ENCODE measurements at places on chromosomes 1 and 21. TPM values are rescaled to one million over a fixed set of nuclear protein-coding genes. Genes with fewer than 3 reads are reported as not detected.

FGR gene
- not detected for total RNA-seq

CHI3L2 gene
- 2.6 TPM for total RNA-seq

DNA sequence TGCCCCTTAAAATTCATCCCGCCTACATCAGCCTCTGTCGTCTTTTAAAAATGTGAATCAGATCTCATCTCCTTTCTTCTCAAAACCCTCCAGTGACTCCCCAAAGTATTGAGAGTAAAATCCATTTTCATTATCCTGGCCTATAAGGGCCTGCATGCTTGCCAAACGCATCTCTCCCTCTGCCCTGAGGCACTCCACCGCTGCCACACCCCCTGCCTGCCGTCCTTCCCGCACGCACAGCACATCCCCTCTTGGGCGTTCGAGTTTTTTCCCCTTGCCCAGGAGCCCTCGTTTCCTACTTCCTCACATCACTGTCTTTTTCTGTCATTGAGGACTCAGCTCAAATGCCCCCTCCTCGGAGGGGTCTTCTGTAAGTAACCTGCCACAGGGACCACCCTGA is 53.3 kb upstream of the MTR start:
- peak; percentile 11 for DNase-seq

- no peak for DNase-seq
Observed at GRCh38 chr1:60857851-60858250, 224.5 kb upstream of the NFIA start.

EFNA1 gene
- 0.59 TPM for total RNA-seq

- DNase-seq = peak; percentile 71
Observed at GRCh38 chr1:116569776-116570357, 959 bp downstream of the CD58 start.

NOS1AP gene
- total RNA-seq = not detected

SLAMF8 gene
- 1.5 TPM for total RNA-seq

GBP5 gene
- not detected for total RNA-seq

- no peak for DNase-seq
Observed at GRCh38 chr1:20682571-20683236, 21.5 kb upstream of the DDOST start.

- DNase-seq = no peak
Observed at GRCh38 chr1:175875556-175875955, 132.2 kb upstream of the TNR start.

C4BPA gene
- total RNA-seq = not detected

GRCh38 chr1:224523676-224524075 is 89.1 kb upstream of the WDR26 start:
- DNase-seq = no peak

- no peak for DNase-seq
Observed at GRCh38 chr1:188355082-188355481, 1526.3 kb downstream of the PLA2G4A start.

GRCh38 chr21:40339050-40339449 is 471.8 kb downstream of the PCP4 start:
- DNase-seq = no peak

SLC44A5 gene
- 0.12 TPM for total RNA-seq

CELA2B gene
- total RNA-seq = not detected

TLCD4 gene
- 0.48 TPM for total RNA-seq

SELL gene
- total RNA-seq = 0.36 TPM

MTARC2 gene
- total RNA-seq = 2.4 TPM

- no peak for DNase-seq
Observed at GRCh38 chr1:21541329-21541728, 32.1 kb downstream of the ALPL start.

DNA sequence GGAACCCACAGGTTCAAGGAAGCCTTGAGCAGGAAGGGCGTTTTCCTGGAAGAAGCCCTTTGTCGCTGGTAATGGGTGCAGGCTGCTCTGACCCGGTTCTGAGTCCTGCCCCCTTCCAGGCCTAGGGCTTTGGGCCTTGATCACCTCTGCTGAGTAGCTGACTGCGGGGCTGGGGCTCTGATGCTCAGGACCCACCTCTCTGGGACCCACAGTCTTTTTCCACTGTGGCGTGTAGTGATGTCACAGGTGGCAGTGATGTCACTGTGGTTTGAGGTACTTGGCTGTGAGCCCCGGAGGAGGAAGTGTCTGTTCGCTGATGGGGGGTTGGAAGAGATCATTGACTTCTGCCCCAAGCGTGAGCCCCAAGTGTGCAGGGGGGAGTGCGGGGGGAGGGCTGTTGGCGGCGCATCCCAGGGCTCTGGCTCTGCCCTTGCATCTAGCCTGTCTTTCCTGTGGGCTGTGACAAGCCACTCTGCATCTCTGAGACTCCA is 6.9 kb downstream of the TNFRSF1B start:
- DNase-seq = no peak

GRCh38 chr1:203765029-203765837 is at the start of gene LAX1:
LAX1 (plus strand) TSS chr1:203765183; CDS start chr1:203765566, 383 bp downstream.
- no peak for DNase-seq

- no peak for DNase-seq
Observed at GRCh38 chr1:1917995-1918900, 831 bp downstream of the TMEM52 start.

ARHGEF19 gene
- 10.7 TPM for total RNA-seq

- DNase-seq = no peak
Observed at GRCh38 chr1:41394369-41394744, 33.1 kb downstream of the FOXO6 start.

ZNF593OS gene
- not detected for total RNA-seq

DNA sequence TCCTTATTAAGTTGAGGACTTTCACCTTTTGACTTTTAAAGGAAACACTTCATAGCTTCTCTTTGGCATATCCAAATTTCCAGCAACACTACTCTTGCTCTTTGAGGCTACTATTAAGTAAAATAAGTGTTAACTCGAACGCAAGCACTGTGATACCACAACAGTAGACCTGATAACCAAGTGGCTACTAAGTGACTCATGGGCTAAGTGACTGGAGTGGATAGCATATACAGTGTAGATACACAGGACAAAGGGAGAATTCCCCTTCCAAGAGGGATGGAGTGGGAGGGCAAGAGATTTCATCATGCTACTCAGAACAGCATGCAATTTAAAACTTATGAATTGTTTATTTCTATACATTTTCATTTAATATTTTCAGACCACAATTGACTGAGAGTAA is 9.8 kb upstream of the KCNA3 start:
- DNase-seq = no peak

DNA sequence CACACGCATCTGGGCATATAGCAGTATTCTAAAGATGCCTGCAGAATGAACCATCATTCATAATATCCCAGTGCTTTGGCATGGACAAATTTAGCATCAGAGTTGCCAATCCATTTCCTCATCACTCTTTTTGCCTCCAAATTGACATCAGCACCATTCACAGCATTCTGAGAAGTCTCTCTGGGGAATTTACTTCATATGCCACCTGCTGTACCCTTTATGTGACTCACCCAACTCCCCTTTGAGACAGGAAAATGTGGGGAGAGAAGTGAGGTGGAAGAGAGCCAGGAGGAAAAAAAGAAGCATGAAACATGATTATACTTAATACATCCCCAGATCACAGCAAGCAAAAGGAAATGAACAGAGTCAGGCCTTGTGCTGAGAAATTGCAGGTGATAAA is 37.4 kb downstream of the RAB3B start:
- DNase-seq = no peak

GRCh38 chr1:179823693-179824092 is 53.9 kb downstream of the TOR1AIP2 start:
- DNase-seq = no peak

SMG5 gene
- total RNA-seq = 54.3 TPM

C1orf185 gene
- total RNA-seq = not detected

- DNase-seq = no peak
Observed at GRCh38 chr1:81562934-81563333, 237.8 kb upstream of the ADGRL2 start.

DNA sequence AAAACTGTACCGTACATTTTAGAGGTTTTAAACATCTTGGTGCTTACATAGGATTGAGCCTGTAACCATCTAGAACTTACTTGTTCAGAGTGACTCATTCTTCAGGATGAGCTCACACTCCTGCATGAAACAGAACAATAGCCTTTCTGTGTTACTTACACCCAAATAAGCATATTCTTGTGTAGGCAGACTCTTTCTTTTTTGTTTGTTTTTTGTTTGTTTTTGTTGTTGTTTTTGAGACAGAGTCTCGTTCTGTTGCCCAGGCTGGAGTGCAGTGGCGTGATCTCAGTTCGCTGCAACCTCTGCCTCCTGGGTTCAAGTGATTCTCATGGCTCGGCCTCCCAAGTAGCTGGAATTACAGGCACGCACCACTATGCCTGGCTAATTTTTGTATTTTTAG is 3.8 kb upstream of the CA6 start:
- peak; percentile 81 for DNase-seq

DNA sequence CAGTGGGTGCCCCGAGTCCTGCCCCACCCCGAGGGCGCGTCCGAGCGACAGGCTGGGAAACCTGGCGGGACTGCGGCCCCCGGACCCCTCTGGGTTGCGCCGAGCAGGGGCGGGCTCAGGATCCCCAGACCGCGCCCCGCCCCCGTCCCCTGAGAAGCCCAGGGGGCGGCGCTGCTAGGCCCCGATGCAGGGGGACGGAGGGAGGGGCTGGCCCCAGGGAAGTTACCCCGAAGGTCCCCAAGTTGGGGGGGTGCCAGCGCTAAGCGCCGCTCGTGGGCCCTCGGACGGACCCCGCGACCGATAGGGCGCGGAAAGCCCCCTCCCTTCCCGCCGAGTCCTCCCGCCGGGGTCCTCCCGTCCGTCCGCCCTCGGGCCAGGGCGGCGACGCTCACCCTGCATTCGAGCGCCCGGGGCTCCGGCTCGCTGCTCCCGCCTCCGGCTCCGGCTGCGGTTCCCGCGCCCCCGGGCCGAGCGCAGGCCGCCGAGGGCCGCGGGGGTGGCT is 414 bp downstream of the GPR153 start:
- no peak for DNase-seq

NCF2 gene
- not detected for total RNA-seq

All from RPMI7951 (cell line).